OCI-LY7 (cell line): ENCODE measurements at places on chromosomes 2 and 18.

DNA sequence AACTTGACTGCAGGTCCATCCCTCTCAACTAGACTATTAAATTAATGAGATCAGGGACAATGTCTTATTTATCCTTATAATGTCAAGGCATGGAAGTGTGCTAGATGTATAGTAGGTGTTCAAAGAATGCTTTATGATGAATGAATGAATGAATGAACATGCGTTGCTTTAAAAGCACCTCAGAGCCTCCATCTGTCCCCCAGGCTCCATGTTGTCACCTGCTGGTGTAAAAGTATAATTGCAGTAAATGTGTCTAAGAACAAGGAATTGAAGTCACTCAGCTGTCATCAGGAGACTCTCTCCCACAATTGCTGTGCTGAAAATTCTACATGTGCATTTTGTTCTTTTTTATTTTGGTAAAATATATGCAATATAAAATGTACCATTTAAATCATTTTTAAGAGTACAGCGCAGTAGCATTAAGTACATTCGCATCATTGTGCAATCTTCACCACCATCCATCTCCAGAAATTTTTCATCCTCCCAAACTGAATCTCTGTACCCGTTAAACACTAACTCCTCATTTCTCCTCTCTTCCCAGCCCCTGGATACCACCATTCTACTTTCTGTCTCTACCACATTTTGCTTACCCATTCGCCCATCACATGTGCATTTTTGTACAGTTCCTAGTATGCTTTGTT lies 52.6 kb downstream of the GNAL start:
- peak; percentile 37 for DNase-seq

DNA sequence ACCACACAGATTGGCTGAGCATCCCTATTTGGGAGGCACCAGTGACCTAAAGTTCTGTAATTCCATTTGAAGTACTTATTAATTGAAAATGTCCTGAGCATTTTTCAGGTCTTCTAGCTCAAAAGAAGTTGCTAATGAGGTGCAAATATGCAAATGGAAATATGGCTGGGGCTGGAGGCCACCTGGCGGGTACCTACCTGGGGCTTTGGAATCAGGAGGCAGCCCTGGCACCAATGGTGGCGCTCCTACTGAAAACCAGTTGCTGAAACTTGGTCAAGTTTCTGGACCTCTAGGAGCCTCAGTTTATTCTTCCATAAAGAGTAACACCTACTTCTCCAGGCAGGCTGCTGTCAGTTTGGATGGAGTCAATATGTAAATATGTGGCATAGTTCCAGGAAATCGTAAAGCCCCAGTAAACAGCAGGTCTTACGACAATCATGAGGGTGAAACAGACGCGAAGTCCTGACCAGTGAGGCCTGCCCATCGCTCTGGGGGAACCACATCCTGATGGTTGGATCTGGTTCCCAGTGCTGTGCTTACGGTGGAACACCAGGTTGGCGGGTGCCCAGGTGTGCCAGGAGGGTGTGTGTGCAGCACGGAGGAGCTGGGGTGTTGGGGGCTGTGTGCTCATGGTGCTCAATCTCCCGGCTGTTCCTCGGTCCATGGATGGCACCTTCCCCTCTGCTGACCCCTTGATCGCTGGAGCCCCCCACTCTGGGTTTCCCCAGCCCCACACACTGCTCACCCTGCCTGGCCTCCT lies 186.1 kb downstream of the TWIST2 start:
- DNase-seq, result no peak

- DNase-seq, result no peak
Measured at GRCh38 chr2:148667113-148667836, 22.7 kb downstream of the EPC2 start.

DNA sequence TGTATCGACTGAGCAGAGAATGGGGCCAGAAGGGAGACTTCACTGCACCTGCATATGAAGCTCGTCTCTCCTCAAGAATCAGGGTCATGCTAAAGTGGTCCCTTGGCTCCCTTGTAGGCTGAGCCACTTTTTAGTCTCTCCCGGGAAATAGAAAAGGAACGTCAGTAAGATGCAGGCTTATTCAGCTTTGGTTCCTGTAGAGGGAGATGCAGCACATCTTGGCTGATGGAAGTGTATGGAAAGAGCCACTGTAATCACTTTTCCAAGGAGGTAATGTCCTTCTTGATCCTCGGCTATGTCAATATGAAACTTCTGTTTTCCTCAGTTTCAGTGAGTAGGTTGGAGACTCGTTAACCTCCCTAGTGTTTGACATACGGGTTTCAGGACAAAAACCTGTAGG lies 235.2 kb downstream of the GCA start:
- DNase-seq, result no peak

DNA sequence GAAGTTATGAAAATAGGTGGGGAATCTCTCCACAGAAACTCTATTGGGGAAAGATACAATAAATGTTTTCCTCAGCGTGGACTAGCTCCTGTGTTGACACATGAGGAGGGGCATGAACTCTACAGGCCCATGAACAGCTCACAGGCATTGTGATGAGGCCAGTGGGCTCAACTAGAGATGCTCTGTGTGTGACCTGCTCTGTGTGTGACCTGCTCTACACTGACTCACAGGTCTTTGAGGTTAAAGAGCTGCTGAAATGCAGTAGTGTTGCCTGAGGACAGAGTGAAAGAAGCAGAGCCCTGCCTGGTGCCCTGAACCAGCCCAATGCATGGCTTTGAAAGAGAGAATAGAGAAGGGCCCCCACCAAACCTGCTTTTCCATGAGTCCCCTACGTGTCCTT lies 117.6 kb downstream of the MCFD2 start:
- DNase-seq, result no peak

GRCh38 chr2:216657980-216658379 lies 24.8 kb downstream of the IGFBP2 start:
- no peak for DNase-seq

GRCh38 chr2:158181171-158181570 lies 79.5 kb downstream of the UPP2 start:
- DNase-seq, result no peak

GRCh38 chr18:75377926-75378325 lies 49.6 kb downstream of the SMIM21 start:
- no peak for DNase-seq

GRCh38 chr2:15278296-15278695 lies 282.8 kb downstream of the NBAS start:
- no peak for DNase-seq

DNA sequence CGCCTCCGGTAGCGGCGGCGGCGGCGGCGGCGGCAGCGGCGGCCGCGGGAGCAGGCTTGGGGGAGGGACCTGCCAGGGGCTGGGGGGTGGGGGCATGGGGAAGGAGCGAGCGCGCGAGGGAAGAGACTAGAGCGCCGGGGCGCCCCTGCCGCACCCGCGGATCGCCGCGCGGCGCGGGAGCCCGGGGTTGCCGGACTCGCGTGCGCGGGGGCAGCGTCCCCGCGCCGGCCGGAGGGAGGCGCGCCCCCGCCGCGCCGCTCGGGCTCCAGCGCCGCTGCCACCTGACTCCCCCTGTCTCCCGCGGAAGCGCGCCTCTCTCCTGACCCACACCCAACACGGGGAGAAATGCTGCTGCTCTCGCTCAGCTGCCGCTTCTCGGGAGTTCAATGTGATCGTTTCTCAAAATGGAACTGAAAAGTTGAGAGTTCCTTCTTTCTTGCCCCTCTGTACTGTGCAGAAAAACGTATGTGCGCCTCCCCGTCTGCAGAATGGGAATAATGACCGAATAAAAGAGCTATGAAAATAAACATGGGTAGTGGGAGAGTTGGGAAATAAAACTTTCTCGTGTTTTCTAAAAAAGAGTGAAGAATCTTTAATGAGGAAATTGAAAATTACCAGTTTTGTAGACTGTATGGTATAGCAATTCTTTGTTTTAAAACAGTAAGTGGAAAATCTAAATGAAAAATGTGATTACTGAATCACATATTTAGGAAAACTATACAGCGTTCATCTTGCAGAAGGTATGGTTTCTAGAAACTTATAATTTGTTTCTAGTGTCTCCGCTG lies 455 bp upstream of the TLK1 start:
- peak; percentile 92 for DNase-seq

- no peak for DNase-seq
Measured at GRCh38 chr2:19299522-19299921, 58.9 kb downstream of the OSR1 start.

DNA sequence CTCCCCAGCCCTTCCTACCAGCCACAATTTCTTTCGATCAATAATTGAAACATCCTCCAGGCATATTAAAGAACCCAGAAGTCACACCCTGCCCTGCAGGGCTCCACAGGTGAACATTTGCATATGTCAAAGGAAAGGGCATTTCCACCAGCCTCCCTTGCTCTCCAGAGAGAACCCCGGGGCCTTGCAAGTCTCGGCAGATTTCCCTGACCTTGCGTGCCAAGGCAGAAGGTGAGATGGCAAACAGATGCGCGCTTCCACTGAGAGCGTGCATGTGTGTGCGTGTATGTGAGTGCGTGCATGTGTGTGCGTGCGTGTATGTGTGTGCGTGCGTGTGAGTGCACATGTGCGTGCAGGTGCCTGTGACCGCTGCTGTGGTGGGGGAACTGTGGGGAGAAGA lies 120.3 kb downstream of the INO80D start:
- no peak for DNase-seq

GRCh38 chr2:102251042-102251848 lies 60.1 kb upstream of the IL1RL1 start:
- DNase-seq, result no peak

- no peak for DNase-seq
Measured at GRCh38 chr18:24326211-24326610, 71.4 kb downstream of the OSBPL1A start.

- DNase-seq, result no peak
Measured at GRCh38 chr18:24056506-24056905, 42.0 kb downstream of the TTC39C start.

- DNase-seq, result no peak
Measured at GRCh38 chr2:205017381-205017780, 472.1 kb downstream of the PARD3B start.

DNA sequence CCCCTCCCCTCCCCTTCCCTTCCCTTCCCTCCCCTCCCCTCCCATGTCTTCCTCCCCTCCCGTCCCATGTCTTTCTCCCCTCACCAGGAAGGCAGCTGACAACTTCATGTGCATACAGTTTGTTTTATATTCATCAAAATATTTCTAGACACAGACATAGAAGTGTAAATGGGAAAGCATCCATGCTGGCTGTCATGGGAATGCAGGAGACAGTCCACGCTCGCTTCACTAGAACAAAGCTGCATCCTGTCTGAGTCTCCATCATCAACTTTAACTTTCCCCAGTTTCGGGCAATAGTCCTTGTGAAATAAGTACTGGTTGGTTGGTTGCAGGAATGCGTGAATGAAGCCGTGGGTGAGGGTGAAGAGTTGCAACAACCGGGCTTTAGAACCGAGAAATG lies 226.9 kb downstream of the DCDC2C start:
- no peak for DNase-seq

GRCh38 chr18:79070486-79070885 lies 1.3 kb downstream of the ATP9B start:
- no peak for DNase-seq

DNA sequence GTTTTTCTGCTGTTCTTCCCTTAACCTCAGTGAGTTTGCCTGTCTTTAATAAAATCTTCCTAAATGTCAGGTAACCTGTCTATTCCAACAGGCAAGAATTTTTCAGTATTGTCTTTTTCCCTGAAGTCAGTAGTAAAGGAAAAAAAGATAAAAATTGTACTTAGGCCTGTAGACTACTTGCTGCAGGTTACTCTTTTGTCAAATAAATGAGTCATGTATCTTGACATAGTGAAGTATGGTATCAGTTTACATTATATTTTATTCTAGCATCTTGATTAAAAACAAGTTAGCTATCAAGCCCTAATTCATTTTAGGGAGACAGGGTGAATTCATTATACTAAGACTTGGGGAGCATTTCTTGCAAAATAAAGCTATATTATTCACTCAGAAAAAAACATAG lies 59.8 kb downstream of the ITGA4 start:
- DNase-seq, result no peak

- no peak for DNase-seq
Measured at GRCh38 chr2:152492131-152492530, 157.2 kb downstream of the FMNL2 start.

DNA sequence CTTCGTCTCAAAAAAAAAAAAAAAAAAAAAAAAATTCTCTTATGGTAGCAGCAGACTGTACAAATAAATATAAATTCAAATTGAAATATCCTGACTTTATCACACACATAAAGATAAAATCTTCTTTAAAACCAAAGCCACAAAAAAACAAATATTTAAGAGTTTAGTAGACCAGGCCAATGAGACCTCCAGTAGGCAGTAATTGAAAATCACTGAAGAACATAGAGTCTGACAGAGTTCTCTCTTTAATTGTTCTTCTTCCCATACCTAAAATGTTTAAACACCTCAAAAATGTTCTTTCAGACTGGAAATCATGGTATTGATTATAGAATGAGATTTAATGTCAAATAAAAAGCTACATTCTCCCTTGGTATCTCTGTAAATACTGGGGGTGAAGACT lies 20.8 kb downstream of the PRPF40A start:
- no peak for DNase-seq

DNA sequence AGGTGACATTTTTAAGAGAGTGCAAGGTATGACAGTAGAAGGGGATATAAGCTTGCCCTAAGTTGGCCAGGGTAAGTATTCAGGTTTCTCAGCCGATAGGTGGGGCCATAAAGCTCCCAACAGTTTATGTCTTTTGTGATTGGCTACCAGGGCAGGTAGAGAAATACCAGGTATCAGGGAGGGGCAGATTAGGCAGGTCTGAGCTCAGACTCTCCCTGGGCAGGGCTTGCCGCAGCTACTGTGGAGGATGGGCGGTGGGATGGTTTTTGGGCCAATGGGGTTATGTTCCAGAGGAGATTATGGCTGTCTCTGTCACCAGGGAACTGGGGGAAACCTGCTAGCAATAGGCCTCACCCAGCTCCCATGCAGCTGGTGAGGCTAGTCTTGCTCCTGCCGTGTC lies 211.6 kb downstream of the PTH2R start:
- no peak for DNase-seq

DNA sequence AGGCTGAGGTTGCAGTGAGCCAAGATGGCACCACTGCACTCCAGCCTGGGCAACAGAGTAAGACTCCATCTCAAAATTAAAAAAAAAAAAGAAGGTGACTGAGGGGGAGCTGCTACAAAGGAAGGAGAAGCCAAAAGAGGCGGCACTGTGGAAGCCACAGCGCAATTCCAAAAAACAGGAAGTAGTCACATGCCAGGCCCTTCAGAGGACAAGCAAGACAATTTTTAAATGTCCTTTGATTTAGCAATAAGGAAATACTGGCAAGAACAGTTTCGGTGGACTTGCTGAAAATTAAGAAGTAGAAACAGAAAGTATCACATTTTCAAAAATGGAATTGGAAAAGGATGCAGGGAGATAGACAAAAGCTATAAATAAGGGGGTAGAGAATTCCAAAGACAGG lies 122.8 kb downstream of the OSBPL1A start:
- no peak for DNase-seq

- DNase-seq, result no peak
Measured at GRCh38 chr2:146349334-146349733, 1495.5 kb upstream of the ACVR2A start.

GRCh38 chr2:68827666-68828065 lies 43.5 kb downstream of the BMP10 start:
- DNase-seq, result no peak

- no peak for DNase-seq
Measured at GRCh38 chr2:190563109-190563508, 28.6 kb upstream of the NEMP2 start.
